ENCODE measurements at places on chromosomes 1 and 21.
A peak's percentile ranks its signal among the peaks of the same experiment; 100 is the strongest.

- no peak for DNase-seq
Measured at GRCh38 chr1:65799601-65800000, 6.9 kb downstream of the PDE4B start.

DNA sequence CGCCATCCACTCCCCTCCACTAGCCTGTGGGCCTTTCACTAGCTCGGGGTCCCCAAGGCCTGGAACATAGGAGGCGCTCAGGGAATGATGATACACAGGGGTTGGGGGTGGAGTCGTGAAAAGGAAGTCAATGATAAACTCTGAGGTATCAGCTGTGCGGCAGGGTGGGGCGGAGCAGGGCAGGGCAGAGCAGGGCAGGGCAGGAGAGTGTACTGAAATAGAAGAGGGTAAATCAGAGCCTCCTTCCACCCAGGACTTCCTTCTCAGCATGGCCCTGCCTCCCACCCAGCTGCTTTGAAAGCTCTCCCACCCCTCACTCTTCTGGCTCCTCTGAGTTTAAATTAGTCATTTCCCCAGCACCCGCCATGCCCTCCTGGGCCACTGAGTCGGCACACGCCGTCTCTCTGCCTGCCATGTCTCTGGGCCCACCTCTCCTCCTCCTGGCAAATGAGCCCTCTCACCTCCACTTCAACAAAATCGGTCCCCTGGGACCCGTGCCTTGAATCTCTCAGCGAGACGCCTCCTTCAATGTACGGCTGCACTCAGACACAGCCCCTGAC lies 16.9 kb downstream of the CAPZB start:
- DNase-seq: peak; percentile 49

GRCh38 chr1:119549719-119550132 lies 42.7 kb downstream of the HSD3B1 start:
- DNase-seq: peak; percentile 52

- no peak for DNase-seq
Measured at GRCh38 chr1:40451238-40451585, 936 bp downstream of the ZFP69B start.

- DNase-seq: no peak
Measured at GRCh38 chr1:114648503-114648902, 21.3 kb downstream of the DENND2C start.

GRCh38 chr1:15151871-15152270 lies 1.7 kb upstream of the TMEM51 start:
- DNase-seq: no peak

DNA sequence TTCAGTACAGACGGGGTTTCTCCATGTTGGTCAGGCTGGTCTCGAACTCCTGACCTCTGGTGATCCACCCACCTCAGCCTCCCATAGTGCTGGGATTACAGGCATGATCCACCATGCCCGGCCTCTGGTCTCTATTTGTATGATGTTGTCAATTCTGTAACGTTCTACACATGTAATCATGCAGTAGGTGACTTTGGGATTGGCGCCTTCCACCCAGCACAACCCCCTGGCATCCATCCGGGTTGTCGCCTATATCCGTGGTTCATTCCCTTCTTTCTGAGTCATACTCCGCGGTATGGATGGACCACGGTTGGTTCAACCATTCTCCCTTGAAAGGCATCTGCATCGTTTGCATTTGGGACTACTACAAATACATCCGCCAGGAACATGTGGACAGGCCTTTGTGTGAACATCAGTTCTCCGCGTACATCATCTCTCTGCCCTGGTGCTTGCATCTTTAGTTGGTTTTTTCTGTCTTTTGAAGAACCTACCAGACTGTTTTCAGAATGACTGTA lies 72.1 kb downstream of the PDE9A start:
- DNase-seq: peak; percentile 32

- no peak for DNase-seq
Measured at GRCh38 chr1:85090225-85090624, 41.9 kb upstream of the MCOLN3 start.

- DNase-seq: no peak
Measured at GRCh38 chr1:32126770-32127169, 18.9 kb downstream of the KPNA6 start.

DNA sequence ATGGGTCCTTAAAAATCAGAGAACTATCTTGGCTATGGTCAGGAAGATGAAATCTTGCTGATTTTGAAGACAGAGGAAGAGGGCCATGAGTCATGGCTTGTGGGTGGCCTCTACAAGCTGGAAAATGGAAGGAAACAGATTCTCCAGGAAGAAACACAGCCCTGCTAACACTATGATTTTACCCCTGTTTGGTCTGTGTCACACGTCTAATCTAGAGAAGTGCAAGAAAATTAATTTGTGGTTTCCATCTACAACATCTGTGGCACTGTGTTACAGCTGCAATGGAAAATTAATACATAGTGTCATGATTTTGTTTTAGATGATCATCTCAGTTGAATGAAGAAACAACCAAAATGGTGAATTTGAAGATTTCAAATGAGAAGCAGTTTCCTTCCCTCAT lies 288.7 kb upstream of the NRIP1 start:
- DNase-seq: no peak

GRCh38 chr1:97334454-97334853 lies 586.4 kb downstream of the DPYD start:
- peak; percentile 78 for DNase-seq

DNA sequence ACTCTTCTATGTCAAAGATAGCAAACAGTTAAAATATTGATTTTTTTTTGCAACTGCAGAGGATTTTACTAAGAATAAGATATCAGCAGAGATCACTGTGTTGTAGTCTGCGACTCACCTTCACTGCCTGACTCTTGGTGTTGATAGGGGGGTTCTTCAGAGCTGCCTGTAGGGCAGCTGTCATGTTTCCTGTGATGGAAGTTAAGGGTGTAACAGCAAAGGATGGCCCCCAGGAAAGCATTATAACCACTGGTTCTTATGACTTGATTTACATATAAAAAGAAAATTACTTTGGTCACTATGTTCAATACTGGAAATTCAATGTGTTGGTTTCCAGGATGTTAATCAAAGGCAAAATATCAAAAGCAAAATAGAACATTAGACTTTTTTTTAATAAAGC lies 2.6 kb downstream of the ARPC5 start:
- DNase-seq: peak; percentile 25

DNA sequence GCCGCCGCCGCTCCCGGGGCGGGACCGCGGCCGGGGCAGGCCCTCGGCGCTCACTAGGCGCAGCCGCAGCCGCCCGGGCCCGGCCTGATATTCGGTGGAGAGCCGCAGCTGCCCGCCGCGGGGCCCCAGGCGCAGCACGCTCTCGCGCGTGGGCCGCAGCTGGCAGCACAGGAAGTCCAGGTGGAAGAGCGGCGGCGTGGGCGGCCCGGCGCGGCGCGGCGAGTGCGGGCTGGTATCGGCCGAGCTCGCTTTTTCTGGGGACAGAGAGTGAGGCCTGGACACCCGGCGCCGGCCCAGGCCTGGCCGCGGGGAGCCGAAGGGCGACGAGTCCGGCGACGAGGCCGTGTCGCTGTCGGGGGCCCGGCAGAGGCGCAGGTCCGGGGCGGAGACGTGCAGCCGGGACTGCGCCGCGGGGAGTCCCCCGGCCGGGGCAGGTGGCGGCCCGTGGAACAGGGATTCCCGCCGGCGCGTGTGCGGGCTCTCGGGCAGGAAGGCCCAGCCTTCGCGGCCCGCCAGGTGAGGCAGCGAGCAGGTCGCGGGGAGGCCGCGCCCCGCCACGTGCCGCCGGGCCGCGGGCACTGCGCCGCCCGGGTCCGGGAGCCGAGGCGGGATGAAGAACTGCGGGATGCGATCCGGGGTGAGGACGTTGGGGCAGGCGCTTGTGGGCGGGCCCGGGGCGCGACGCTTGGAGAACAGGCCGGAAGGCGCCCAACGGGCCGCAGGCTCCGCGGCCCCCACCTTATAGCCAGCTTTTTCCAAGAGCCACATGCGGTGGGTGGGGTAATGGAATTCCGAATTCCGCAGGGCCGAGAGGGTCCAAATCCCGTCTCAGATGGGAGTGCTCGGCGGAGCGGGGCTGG lies 1.2 kb downstream of the C2CD4D start:
- DNase-seq: no peak

DNA sequence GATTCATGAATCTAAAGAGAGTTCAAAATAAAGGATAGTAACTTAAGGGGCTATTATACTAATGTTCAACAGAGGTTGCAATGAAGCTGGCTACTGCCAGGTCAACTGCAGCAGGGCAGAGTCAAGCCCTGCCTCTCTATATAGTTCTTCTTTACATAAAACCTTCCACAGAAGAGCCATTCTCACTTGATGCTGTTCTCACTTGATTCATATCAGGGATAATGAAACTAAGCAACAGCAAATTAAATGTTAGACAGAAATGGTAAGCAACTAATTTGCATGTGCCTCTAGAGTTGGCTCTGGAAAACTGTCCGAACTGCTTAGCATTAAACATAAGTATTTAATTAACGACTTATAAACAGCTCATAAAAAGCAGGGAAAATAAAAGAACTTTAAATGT lies 17.4 kb downstream of the CCSAP start:
- no peak for DNase-seq

- no peak for DNase-seq
Measured at GRCh38 chr1:201954263-201955008, 867 bp upstream of the TIMM17A start.

DNA sequence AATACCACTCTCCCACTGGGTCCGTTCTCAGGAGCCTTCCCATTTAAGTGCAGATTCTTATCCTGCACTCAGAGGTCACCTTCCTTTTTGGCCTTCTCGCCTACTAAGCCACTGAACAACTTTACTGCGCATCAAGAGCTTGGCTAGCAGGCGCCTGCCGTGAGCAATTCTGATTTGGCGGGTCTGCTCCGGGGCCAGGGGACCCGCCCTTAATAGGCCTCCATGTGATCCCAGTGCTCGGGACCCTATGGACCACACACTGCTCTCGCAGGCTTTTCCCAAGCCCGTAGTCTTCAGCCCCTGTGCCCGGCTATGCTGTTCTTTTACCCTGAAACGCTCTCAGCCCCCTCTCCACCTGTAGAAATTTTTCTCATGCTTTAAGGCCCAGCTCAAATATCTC lies 45.1 kb downstream of the BCL9 start:
- no peak for DNase-seq

- DNase-seq: no peak
Measured at GRCh38 chr1:168636200-168636599, 59.8 kb downstream of the XCL1 start.

DNA sequence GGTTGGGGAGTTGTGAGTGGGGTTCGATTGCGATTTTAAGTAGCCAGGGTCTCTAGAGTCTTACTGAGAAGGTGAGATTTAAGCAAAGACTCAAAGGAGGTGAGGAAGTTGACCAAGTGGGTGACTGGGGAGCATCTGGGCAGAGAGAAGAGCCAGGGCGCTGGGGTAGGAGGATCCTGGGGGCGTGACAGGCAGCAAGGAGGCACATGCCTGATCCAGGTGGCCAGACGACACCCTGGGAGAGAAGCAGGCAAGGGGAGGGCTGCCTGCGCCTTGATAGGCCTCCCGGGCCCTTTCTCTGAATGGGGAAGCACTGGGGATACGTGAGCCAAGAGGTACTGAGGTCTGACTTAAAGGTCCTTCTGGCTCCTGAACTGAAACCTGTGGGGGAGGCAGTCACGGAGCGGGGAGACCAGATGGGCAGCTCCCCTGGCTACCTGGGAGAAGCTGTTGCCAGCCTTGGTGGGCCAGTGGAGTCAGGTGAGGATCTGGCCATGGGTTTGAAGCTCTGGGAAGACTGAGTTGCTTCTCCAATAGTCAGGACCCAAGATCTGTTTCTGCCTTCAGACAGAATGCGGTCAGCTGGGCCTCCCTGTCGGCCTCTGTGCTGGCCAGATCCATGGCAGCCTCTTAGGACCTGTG lies 5.4 kb downstream of the ZBTB48 start:
- DNase-seq: no peak

GRCh38 chr1:184326278-184326677 lies 60.6 kb upstream of the C1orf21 start:
- no peak for DNase-seq

- DNase-seq: peak; percentile 16
Measured at GRCh38 chr21:17610911-17611310, 1.8 kb downstream of the BTG3 start.

DNA sequence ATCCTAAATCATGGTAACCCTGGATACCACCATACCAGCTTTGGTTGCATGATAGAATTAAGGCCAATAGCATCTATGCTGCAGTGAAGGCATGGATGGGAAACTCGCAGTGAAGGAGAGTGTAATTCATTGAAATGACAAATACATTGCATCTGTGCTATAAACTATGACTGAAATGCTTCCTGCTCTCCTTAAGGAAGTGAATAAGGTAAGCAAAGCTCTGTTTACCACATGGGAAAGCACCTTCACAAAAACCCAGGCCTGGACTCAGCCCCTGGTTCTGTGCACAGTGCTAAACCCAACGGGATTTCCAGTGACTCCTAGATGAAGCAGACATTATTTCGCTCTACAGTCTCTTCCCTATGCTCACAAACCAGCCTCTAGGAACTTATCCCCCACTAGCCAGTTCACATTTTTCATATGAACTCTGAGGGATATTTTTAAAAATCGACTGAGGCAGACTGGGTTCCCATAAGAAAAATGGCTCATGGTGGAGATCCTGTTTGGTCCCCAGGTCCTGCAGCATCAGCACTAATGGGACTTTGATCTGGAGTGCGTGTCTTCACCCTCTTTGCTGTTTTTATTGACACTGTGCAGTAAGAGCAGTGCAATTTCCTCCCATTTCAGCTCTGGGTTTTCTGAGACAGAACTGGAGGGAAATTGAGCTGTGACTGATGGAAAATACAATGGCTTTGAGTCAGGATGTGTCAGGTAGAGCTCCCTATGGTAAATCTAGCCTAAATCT lies 362.7 kb downstream of the SIPA1L2 start:
- DNase-seq: no peak

GRCh38 chr1:169618367-169618766 lies 11.6 kb downstream of the SELP start:
- DNase-seq: no peak

DNA sequence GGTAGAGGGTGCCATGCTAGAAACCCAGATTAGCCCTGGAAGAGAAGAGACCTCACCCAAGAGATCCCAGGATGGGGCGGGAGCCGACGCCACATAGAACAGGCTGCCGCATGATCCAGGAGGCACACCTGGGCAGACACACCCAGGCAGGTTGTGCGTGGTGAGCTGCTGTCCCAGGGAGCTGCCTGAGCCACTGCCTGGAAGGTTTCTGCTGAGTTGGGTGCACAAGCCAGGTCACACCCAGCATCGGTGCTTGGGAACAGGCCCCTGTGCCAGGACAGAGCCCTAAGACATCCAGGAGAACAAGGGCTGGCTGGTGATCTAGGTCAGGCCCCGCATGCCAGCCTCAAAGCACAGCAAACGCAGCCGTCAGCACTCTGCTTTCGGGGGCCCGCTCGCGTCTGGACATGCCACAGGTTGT lies 40.2 kb downstream of the CTNNBIP1 start:
- no peak for DNase-seq

GRCh38 chr1:169999331-169999741 lies 75.2 kb downstream of the KIFAP3 start:
- peak; percentile 98 for DNase-seq

DNA sequence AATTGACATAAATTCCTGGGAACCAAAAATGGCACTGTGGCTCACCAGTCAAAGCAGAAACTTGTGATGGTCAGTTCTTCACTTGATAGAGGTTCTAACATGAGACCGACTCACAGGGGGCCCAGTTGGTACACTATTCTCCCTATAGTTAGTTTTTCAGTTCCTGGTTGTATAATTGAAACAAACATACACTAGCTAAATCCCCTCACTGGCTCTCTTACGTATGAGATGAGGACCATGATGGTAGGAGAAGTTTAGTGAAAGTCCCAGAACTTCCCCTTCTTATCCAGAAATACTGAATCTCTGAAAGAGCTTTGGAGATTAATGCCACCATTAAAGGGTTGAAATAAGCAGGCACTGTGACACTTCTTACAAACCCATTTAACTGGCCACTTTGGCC lies 2.8 kb upstream of the S100B start:
- no peak for DNase-seq

GRCh38 chr1:34130306-34130705 lies 34.7 kb downstream of the CSMD2 start:
- DNase-seq: no peak

- DNase-seq: no peak
Measured at GRCh38 chr1:210633636-210634035, 304.9 kb downstream of the HHAT start.
